HS-27A (cell line): ENCODE measurements at places on chromosomes 7 and 10.

- peak; percentile 9 for DNase-seq
Observed at GRCh38 chr7:8190119-8190895, 71.7 kb downstream of the ICA1 start.

DNA sequence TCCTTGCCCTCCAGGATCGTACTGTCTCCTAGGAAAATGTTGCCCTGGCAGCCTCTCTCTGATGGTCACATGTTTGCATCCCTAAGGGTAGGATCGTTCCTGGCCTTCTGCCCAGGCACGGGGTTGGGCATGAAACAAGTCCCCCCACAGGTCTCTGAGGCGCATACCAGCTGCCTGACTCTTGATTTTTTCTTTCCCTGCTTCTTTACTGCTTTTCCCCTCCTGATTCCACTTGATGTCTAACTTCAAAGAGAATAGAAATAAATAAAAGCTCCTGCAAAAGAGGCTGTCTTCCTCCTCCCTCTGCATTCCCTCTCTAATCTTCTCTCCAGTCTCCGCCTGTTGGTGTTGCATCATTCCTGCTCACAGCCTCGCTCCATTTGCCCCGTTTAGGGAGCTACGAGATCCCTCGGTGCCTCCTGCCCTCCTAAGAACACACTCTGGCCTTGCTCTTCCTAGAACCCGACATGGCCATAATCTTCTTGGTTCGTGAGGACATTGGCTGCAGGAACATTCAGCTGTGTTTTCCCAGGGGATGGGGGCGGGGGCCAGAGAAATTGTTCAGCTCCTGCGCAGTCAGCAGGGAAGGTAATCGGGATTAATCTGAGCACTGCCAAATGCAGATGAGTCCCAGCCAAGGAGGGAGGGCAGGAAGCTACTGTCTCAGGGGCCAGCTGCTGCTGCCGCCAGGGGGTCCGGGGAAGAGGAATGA, 26.0 kb downstream of the LEP start:
- peak; percentile 23 for DNase-seq

- no peak for DNase-seq
Observed at GRCh38 chr7:137475966-137476365, 132.4 kb upstream of the PTN start.

DNA sequence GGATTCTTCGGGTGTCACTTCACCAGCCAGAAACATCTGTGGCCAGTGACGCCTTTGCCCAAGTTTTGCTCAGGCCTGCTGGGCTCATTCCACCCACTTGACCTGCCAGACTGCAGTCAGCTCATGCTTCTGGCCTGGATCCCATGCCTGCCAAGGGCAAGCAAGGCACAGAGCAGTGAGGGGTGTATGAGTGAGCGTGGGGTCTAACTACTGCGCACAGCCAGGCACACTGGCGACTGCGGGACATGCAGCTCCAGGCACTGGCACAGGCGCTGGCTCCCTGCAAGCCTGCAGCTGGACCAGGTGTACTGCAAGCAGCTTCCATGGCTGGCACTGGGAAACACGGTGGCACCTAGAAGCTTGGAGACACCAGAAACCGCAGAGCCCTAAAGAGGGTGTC, 80.1 kb downstream of the MTERF1 start:
- no peak for DNase-seq

DNA sequence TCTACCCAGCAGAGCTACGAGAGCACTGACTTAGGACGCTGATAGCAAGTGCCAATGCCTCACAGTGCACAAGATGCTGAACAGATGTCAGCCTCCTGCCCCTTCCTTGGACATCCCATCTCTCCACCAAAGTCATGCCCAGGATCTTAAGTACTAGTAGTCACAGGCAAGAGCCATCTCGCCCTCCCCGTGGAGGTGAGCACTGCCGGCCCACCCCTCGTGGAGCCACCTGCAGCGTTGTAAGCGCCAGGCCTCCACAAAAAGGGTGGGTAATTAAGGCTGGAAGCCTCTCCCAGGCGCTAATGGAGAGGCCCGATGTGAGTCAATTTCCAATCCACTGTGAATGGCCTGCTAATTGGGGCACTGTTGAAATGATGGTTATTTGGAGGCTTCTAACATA, 156.2 kb downstream of the GRID1 start:
- DNase-seq: no peak

GRCh38 chr10:72175149-72175548, 40.7 kb upstream of the ANAPC16 start:
- DNase-seq: no peak

GRCh38 chr10:24879861-24880260, 72.5 kb downstream of the PRTFDC1 start:
- DNase-seq: no peak
